M059J (cell line): ENCODE measurements at places on chromosomes 13 and 19. TPM values are rescaled to one million over a fixed set of nuclear protein-coding genes. Genes with fewer than 3 reads are reported as not detected.

Gene FGF22
- total RNA-seq, result not detected in 2 replicates

Gene CYP4F8
- not detected in 2 replicates for total RNA-seq

Gene ZNF20
- total RNA-seq, result 1.6 and 12.0 TPM in 2 replicates

Gene TEAD2
- 17.4 and 20.3 TPM in 2 replicates for total RNA-seq

Gene COX7A1
- total RNA-seq, result not detected in 2 replicates

Gene ZNF506
- total RNA-seq, result 8.0 and 26.4 TPM in 2 replicates

Gene LGALS7B
- total RNA-seq, result not detected in 2 replicates

Gene IGFL3
- total RNA-seq, result not detected in 2 replicates

Gene BRSK1
- total RNA-seq, result 0.17 and 2.7 TPM in 2 replicates

DNA sequence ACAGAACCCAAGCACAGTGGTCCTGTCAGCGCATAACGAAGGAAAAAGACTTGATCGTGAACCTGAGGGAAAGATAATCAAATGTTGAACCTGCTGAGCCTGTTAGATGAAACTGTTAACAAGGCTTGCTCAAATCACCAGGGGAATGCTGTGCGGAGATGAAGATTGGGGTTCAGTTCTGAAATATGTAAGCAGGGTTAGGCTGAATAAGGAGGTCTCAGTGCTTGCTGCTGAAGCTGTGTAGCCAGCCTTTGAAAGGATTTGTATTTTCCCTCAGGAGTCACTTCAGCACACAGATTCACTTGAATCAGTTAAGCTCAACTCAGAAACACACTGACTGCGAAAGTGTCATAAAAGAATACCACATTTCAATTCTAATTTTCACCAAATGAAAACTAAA lies 793.5 kb downstream of the OLFM4 start:
- DNase-seq, result no peak

DNA sequence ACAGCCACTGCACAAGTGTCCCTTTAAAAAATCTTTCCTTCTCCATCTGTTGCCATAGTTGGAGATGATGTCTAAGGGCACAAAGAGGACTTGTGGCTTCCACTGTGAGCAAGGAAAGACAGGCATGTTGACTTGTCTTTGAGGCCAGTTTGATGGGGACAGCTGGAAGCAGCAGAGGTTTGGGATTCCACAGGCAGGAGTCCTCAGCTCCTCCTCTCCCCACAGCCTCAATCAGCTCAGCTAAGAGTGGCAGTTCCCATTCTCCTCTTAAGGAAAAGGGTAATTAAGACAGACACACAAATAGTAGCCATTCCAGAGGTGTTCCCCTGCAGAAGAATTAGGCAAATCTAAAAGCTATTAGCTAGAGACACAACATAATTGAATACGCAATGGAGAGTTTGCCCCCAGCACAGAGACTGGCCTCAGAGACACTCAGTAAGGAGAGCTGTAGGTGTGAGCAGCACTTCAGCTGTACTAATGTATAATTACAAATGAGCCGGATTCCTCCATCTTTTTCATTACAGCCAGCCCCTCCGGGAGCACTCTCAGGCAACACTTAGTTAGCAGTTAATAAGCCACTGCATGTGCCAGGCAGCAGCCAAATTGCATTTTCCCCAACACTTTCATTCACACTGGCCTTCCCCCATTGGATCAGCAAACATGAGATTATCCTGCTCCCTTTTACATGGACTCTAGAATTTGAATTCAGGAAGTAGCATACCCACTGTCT lies 434.0 kb downstream of the FOXO1 start:
- no peak for DNase-seq

DNA sequence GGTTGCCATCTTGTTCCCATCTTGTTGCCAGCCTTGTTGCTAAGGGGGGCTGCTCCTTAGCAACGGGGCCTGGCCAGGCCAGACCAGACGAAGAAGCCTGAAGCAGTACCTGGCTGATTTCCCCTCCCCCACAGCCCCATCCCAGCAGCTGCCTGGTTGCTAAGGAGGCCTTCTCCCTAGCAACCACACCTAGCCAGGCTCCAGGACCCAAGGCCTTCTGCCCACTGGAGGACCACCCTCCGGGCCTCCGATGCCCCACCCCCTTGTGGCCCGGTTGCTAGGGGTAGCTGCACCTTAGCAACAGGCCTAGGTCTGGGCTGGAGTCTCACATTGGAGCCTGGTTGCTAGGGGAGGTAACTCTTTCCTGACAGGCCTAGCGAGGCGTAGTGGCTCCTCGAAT lies 3.9 kb downstream of the PRRG2 start:
- DNase-seq, result no peak

DNA sequence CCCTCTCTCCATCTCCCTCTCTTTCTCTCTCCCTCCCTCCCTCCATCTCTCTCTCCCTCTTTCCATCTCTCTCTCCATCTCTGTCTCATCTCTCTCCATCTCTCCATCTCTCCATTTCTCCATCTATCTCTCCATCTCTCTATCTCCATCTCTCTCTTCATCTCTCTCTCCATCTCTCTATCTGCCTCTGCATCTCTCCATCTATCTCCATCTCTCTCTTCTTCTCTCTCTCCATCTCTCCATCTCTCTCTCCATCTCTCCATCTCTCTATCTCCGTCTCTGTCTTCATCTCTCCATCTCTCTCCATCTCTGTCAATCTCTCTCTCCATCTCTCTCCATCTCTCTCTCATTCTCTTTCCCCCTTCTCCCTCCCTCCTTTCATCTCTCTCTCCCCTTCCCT lies 56.1 kb upstream of the NFIC start:
- no peak for DNase-seq

DNA sequence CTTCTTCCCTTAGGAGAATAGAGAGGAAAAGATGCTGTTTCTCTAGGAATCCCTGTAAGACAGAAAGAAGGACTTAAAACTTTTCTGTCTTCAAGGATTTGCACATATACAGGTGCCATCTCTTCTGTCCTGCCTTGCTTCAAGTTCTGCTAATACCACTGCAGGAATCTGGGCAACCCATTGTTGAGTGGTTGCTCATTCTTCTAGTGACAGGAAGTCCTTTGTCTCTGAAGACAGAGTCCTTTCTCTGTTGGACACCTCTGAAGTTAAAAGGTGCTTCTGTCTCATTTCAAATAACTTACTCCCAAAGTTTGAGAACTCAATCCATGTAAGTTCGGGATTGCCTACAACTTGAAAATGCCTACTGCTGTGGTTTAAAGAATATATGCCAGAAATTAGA lies 114.4 kb upstream of the TMTC4 start:
- no peak for DNase-seq

GRCh38 chr13:54758795-54759194 lies 1730.2 kb downstream of the OLFM4 start:
- DNase-seq, result no peak

DNA sequence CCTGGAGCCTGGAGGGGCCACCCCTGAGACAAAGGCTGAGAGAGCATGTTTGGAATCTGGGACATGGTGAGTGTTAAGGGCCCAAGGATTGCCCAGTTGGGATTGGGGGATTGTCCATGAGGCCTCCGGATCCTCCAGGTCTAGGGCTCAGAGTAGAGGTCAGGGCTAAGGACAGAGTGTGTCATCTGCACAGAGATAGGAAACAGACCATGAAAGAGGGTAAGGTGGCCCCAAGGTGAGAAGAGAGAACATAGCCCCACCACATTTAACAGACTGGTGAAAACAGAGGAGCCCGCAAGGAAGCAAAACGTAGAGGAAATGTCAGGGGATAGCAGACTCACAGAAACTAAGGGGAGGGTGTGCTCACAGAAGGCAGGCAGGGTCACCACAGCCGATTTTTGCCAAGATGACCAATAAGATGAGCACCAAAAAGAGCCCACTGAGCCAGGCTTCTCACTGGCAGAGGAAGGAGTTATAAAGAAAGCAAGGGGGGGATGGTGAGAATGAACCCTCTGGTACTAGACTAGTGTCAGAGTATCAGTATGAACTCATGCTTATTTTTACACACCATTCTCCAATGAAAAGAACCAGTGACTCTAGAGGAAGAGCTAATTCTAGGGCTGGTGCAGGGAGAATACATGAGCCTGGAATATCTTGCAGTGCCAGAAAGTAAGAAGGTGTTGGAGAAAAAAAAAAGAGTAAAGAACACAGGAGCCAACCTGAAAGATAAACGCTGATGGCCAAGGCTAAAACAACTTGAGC lies 17.5 kb downstream of the DYRK1B start:
- DNase-seq, result no peak

- peak; percentile 15 for DNase-seq
These were observed 48.9 kb downstream of the MYH14 start for GRCh38 chr19:50252111-50252886.

GRCh38 chr19:39303373-39304184 lies 7.4 kb downstream of the IFNL1 start:
- no peak for DNase-seq

- DNase-seq, result no peak
These were observed 106.4 kb downstream of the AKAP11 start for GRCh38 chr13:42378383-42378780.

GRCh38 chr13:30804474-30804873 lies 69.1 kb downstream of the ALOX5AP start:
- no peak for DNase-seq
